Stimulated activated CD4-positive, alpha-beta T cell treated with anti-CD3 and anti-CD28 coated beads, Interleukin-1b, Interleukin-23, amount 100 ng/mL, for 4 hours (primary cell): ENCODE measurements at places on chromosomes 11 and 22.

DNA sequence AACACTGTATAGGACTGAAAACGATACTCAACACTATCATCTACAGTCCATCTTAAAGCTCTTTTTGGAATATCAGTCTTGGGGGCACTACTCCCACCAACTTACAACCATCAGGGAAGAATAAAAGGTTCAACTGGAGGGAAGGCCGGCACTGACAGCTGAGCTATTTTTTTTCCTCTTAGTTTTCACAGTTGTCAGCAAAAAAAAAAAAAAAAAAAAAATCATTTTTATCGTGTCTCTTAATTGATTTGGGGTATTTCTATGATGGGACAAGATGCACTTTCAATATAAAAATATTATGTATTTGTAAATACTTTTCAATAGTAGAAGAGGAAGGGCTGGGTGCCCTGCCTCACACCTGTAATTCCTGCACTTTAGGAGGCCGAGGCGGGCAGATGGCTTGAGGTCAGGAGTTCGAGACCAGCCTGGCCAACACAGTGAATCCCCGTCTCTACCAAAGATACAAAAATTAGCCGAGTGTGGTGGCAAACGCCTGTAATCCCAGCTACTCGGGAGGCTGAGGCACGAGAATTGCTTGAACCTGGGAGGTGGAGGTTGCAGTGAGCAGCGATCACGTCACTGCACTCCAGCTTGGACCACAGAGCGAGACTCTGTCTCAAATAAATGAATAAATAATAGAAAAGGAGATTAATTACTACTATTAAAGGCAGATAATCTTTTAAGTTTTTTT, 1.5 kb downstream of the KIF18A start:
- no peak for DNase-seq

- DNase-seq = no peak
These were observed 171.3 kb downstream of the BLID start for GRCh38 chr11:121944556-121945230.

- no peak for DNase-seq
These were observed 76.1 kb downstream of the CABIN1 start for GRCh38 chr22:24087071-24087795.

- no peak for DNase-seq
These were observed 296.2 kb downstream of the CNTN5 start for GRCh38 chr11:99316776-99317520.
